ENCODE measurements at places on chromosomes 5 and 9. TPM values are rescaled to one million over a fixed set of nuclear protein-coding genes. Genes with fewer than 3 reads are reported as not detected.

DNA sequence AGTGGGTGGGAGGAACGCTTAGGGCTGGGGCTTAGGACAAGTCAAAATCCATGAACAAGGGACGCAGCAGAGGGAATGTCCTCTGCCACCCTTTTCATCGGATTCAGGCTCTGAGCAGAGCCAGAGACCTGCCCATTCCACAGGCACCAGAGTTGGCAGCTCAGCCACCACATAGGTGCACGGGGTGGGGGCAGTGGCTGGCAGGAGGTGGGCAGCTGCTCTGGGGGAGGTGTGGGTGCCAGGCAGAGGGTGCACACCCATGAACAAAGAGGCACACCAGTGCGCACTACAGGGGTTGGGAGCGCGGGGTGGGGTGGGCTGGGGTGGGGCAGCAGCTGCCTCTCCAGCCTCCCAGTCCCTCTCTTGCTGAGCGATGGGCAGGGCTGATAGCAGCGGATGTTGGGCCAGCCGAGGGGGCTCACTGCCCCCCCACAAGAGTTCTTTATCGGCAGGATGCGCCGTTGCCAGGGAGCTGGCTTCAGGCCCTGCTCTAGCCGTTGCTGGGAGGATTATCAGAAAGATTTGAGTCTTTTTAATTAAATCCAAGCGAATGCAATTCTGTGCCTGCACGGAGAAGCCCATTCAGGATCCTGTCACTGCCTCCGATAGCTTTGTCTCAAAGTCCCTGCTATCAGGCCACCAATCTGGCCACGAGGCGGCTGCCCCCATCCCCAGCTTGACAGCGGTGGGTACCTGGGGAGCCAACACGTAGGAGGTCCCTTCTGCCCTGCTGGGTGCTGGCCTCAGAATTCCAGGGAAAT, 64.3 kb upstream of the LMX1B start:
- no peaks in the 10 kb centered on the region for H3K4me1 ChIP-seq
- no peak overlapping the region for H3K27ac ChIP-seq
- no peak for DNase-seq
- no peak overlapping the region for H3K4me3 ChIP-seq
- H3K27me3 ChIP-seq = no peaks in the 10 kb centered on the region
- H3K36me3 ChIP-seq = no peaks in the 10 kb centered on the region

DNA sequence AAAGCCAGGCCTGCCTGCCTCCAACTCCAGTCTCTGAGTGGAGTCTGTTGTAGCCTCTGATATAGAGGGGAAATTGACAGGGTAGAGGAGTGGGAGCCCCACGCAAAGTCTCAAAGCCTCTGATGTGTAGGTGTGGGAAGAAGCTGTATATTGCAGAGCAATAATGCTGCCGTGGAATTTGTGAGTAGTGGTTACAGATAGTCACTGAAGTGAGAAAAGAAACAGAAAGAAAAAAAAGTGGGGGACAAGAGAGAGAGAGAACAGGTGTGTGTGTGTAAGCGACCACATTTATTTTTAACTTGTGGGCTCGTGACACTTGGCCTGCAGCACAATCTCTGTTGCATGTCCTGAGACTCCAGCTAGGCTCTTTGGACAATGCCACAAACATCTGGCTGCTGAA, 227.8 kb downstream of the NSG2 start:
- no peak overlapping the region for H3K4me3 ChIP-seq
- no peaks in the 10 kb centered on the region for H3K4me1 ChIP-seq
- H3K27me3 ChIP-seq = no peaks in the 10 kb centered on the region
- H3K27ac ChIP-seq = no peak overlapping the region
- no peak for DNase-seq

DNA sequence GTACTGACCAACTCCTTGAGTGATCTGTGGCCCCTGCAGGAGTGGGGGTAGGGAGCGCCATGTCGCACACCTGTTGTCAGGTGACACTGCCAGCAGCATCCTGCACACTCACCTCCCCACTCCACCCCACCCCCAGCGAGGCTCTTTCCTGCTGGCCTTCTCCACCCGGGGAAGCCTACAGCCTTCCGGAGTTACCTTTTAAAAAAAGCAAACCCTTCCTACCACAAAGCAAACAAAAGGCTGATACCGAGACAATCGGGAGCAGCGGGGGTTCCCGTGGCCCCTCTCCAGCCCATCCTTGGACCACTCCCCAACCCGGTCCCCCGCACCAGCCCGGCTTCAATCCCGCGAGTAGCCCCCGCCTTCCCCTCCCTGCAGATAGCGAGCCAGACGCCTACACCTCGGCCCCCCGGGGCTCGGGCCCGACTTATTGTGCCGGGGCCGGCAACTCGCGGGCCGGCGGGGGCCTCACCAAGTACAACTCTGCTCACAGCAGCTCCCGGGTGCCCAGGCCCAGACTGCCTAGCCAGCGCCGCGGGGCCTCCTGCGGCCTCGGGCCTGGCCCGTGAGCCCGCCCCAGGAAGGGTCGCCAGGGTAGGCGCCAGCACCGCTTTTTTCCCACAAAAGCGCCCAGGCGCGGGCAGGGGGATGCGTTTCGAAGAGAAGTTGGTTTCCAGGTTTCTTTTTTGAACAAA, 724 bp downstream of the MACROH2A1 start:
- H3K4me3 ChIP-seq = peak overlapping the region; percentile 89
- peaks cover 67% of the 10 kb centered on the region for H3K4me1 ChIP-seq
- DNase-seq = peak; percentile 52
- peak overlapping the region; percentile 91 for H3K27ac ChIP-seq

- H3K4me1 ChIP-seq = no peaks in the 10 kb centered on the region
- H3K27me3 ChIP-seq = peaks cover 49% of the 10 kb centered on the region
- no peak overlapping the region for H3K4me3 ChIP-seq
- no peak overlapping the region for H3K27ac ChIP-seq
These were observed 76.4 kb downstream of the OSMR start for GRCh38 chr5:38922199-38922598.

GRCh38 chr5:74639807-74640449, 600 bp downstream of the ENC1 start:
- H3K27me3 ChIP-seq = peaks cover 79% of the 10 kb centered on the region
- H3K27ac ChIP-seq = peak overlapping the region; percentile 25
- peaks cover 45% of the 10 kb centered on the region for H3K4me1 ChIP-seq
- DNase-seq = peak; percentile 48

GRCh38 chr9:101119206-101119819, 90.8 kb downstream of the PLPPR1 start:
- peak; percentile 7 for DNase-seq
- H3K4me3 ChIP-seq = no peak overlapping the region
- H3K4me1 ChIP-seq = no peaks in the 10 kb centered on the region
- H3K27me3 ChIP-seq = no peaks in the 10 kb centered on the region
- no peak overlapping the region for H3K27ac ChIP-seq

GRCh38 chr5:17077440-17078233, 139.8 kb upstream of the BASP1 start:
- no peak overlapping the region for H3K4me3 ChIP-seq
- H3K27me3 ChIP-seq = no peaks in the 10 kb centered on the region
- DNase-seq = no peak

GRCh38 chr5:95927927-95928723, 33.5 kb downstream of the ELL2 start:
- DNase-seq = no peak
- H3K4me3 ChIP-seq = peak overlapping the region; percentile 14
- no peaks in the 10 kb centered on the region for H3K27me3 ChIP-seq
- peak overlapping the region; percentile 75 for H3K27ac ChIP-seq
- peaks cover 6% of the 10 kb centered on the region for H3K36me3 ChIP-seq

- peaks cover 4% of the 10 kb centered on the region for H3K27me3 ChIP-seq
- no peak overlapping the region for H3K27ac ChIP-seq
- no peak overlapping the region for H3K4me3 ChIP-seq
- H3K36me3 ChIP-seq = no peaks in the 10 kb centered on the region
- no peak for DNase-seq
- peaks cover 7% of the 10 kb centered on the region for H3K4me1 ChIP-seq
These were observed 8.2 kb upstream of the ELL2 start for GRCh38 chr5:95969651-95970358.

GRCh38 chr5:62977661-62978060, 399.0 kb downstream of the LRRC70 start:
- no peaks in the 10 kb centered on the region for H3K4me1 ChIP-seq
- H3K27ac ChIP-seq = no peak overlapping the region
- no peak overlapping the region for H3K4me3 ChIP-seq
- no peak for DNase-seq
- H3K36me3 ChIP-seq = no peaks in the 10 kb centered on the region

GRCh38 chr9:2494562-2494961, 127.0 kb upstream of the VLDLR start:
- no peaks in the 10 kb centered on the region for H3K36me3 ChIP-seq
- H3K27ac ChIP-seq = no peak overlapping the region
- no peaks in the 10 kb centered on the region for H3K4me1 ChIP-seq
- H3K27me3 ChIP-seq = peaks cover 10% of the 10 kb centered on the region
- no peak for DNase-seq

GRCh38 chr9:69175486-69175885, 1.4 kb downstream of the TJP2 start:
- H3K27me3 ChIP-seq = peaks cover 43% of the 10 kb centered on the region
- peak overlapping the region; percentile 93 for H3K4me3 ChIP-seq
- no peak for DNase-seq
- H3K36me3 ChIP-seq = peaks cover 4% of the 10 kb centered on the region
- H3K27ac ChIP-seq = peak overlapping the region; percentile 55

- no peak overlapping the region for H3K27ac ChIP-seq
- no peaks in the 10 kb centered on the region for H3K4me1 ChIP-seq
- no peak overlapping the region for H3K4me3 ChIP-seq
- no peak for DNase-seq
- H3K36me3 ChIP-seq = no peaks in the 10 kb centered on the region
These were observed 14.7 kb downstream of the LHX3 start for GRCh38 chr9:136190237-136190601.

DNA sequence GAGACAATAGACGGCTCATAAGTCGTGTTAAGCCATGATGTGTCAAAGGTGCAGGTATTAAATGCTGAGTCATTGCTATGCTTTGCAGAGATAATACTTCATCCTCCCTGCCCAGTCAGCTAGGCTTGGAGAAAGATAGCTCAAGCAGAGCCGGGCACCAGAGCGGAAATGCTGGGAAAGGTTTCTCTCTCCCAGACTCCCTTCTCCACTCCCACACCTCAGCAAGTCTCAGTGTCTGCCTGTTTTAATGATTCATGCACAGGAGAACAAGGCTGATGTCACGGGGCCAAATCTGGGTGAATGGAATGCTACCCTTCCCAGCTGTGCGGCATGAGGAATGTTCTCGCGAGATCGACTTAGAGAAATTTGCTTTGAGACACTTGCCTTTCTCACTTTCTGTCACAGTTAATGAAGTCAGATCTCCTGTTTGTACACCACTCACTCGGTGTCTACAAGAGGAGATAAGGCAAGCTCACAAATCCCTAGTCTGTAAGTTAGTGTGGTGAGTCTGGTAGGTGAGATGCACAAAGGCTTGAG, 204.4 kb downstream of the EFNA5 start:
- no peak overlapping the region for H3K4me3 ChIP-seq
- H3K4me1 ChIP-seq = peaks cover 7% of the 10 kb centered on the region
- DNase-seq = no peak

DNA sequence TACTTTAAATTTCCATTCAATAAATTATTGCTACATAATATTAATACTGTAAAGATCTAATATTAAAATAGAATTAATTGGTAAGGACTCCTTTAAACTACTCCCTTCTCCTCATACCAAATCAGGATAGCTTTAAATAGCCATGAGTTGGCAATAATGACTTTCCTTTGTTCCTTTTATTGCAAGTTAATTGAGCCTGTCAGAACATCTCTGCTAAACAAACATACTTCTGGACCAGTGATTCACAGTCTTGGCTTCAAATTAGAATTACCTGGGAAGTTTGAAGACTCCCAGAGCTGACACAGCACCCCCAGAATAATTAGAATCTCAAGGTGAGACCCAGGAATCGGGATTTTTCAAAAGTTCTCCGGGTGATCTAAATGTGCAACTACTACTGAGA, 18.7 kb downstream of the C5orf58 start:
- H3K27me3 ChIP-seq = no peaks in the 10 kb centered on the region
- no peak overlapping the region for H3K4me3 ChIP-seq
- peak overlapping the region; percentile 6 for H3K27ac ChIP-seq

DNA sequence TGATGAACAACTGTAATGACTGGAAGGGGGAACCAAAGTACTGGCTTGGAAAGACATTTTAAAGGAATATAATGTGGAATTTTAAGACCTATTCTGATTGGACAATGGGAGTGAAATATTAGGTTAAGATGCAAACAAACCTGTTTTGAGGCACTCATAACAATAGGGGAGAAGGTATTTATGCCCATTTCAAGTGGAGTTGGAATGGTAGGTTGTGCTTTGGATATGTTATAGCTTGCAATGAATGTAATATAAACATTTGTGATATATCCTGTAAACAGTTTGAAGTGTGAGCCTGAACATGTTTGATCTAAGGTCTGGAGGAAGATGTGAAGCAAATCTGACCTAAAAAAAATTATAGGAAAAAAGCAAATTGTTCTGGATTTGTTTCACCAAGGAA, 129.6 kb upstream of the GRHPR start:
- no peak for DNase-seq
- peak overlapping the region; percentile 76 for H3K27ac ChIP-seq
- H3K36me3 ChIP-seq = peaks cover 6% of the 10 kb centered on the region
- peaks cover 75% of the 10 kb centered on the region for H3K4me1 ChIP-seq

DNA sequence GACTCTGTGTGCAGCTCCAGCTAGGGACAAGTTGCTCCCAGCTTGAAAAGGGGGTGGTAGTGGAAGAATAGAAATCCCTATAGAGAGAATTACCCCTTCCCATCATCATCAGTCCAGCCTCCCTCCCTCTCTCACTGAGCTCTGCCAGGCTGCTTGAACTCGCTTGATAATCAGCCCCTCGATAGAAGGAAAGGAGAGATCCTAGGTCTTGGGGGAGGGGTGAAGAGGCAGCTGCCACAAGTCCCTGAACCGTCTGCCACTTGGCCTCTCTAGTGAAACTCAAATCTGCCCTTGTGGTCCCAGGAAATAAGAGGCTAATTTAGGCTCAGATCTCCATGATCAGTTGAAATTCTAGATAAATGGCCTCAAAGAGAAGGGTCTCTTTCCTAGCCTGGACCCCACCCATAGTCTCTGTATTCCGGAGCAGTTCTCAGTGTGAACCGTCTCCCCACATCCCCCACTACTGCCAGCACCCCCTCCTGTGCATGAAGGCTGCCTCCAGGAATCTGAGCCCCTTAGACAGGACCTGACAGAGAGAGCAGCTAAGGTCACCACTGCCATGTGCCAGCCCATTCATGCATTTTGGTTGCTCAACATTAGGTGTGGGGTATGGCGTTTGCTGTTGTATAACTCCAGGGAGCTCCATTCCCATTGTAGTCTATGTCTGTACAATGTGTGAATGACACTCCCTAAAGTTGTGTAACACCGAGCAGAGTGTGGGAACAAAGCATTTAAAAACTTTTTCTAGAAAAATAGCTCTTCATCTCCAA, 5.5 kb downstream of the DNAJB5 start:
- DNase-seq = no peak
- H3K27ac ChIP-seq = no peak overlapping the region
- no peak overlapping the region for H3K4me3 ChIP-seq
- H3K27me3 ChIP-seq = no peaks in the 10 kb centered on the region
- H3K4me1 ChIP-seq = peaks cover 61% of the 10 kb centered on the region
- peaks cover 7% of the 10 kb centered on the region for H3K36me3 ChIP-seq

- H3K4me1 ChIP-seq = peaks cover 67% of the 10 kb centered on the region
- H3K27me3 ChIP-seq = no peaks in the 10 kb centered on the region
- H3K4me3 ChIP-seq = no peak overlapping the region
These were observed 19.7 kb downstream of the HRH2 start for GRCh38 chr5:175677571-175677970.

- DNase-seq = no peak
- peaks cover 4% of the 10 kb centered on the region for H3K36me3 ChIP-seq
- H3K27ac ChIP-seq = no peak overlapping the region
- no peak overlapping the region for H3K4me3 ChIP-seq
- H3K4me1 ChIP-seq = no peaks in the 10 kb centered on the region
These were observed 103.8 kb downstream of the GIN1 start for GRCh38 chr5:103016167-103016566.

Gene MSMP
- not detected for total RNA-seq

Gene PGGT1B
- total RNA-seq = 47.5 TPM

Gene SPATA31A3
- not detected for total RNA-seq

Gene ASTN2
- 4.2 TPM for total RNA-seq

Measured in activated T-cell treated with anti-CD3 and anti-CD28 coated beads, Interleukin-2, amount 50 U/mL, for 72 hours (primary cell).